ENCODE measurements at places on chromosomes 1 and 21.

GRCh38 chr1:168879896-168880734, 151.1 kb upstream of the DPT start:
- DNase-seq: no peak

DNA sequence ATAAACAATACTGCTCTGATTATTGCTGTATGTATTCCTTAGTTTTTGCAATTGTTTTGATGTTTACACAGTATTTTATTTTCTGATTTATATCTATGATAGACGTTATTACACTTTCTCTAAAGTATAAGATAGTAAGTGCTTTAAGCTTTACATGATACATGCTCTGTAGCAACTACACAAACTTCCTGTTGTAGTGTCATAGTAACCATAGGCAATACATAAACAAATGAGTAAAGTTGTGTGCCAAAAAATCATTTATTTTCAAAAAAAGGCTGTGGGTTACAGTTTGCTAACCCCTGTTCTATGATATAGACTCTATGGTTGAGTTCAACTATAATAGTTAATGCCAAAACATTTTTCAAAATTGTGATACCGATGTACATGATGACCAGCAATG, 1156.4 kb downstream of the AMY1C start:
- DNase-seq: no peak

DNA sequence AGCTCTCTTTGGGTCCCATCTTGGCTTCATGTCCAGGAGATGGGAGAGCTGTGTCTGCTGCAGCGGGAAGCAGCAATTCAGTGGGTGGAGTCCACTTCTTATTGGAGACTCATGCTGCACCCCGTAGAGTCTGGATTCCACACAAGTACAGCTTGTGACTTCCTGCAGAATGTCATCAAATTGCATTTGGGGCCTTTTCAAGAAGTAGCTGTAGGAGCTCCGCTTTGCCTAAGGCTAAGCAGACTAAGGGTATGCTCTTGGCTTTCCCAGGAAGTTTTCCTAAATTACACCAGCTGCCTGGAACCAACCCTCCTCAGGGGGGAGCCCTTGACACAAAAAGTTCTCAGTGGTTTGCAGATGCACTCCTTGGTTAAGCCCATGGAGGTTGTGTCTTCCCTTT, 5.7 kb upstream of the MOB3C start:
- DNase-seq: no peak

DNA sequence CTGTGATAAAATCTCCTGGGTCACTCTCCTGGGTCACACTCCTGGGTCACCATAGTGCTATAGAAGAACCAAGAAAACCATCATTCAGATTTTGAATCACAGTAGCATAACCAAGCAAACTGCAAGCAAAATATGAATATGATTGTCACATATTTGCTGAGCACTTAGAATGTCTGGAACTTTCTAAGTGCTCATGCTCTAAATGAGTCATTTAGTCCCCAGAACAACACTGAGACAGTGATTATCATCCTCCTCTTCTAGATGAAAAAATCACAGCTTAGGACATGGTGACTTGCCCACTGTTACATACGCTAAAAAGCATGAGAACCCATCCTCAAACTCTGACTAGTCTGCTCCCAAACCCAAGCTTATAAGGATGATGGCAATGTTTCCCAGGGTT, 39.5 kb upstream of the DDAH1 start:
- no peak for DNase-seq

- no peak for DNase-seq
These were observed 356.6 kb downstream of the HHAT start for GRCh38 chr1:210685295-210685650.

- DNase-seq: peak; percentile 79
These were observed 756 bp downstream of the PHGDH start for GRCh38 chr1:119712342-119713038.

GRCh38 chr1:86541859-86542258, 5.0 kb upstream of the CLCA4 start:
- no peak for DNase-seq

DNA sequence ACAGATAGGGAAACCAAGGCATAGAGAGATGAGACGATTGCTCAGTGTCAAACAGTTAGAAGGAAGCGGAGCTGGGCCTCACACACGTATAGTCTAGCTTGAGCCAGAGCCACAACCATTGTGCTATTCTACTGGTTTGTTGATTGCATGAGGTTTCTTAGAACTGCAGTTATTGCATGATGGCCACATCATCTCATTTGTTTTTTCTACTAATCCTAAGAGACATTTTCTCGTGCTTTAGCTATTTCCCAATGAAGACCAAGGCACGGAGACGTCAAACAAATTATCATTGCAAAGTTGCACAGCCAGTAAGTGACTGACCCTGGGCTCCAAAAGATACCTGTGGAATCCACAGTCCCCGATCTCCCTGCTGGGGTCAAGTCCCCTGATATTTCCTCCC, 25.1 kb upstream of the ZNF362 start:
- DNase-seq: no peak

DNA sequence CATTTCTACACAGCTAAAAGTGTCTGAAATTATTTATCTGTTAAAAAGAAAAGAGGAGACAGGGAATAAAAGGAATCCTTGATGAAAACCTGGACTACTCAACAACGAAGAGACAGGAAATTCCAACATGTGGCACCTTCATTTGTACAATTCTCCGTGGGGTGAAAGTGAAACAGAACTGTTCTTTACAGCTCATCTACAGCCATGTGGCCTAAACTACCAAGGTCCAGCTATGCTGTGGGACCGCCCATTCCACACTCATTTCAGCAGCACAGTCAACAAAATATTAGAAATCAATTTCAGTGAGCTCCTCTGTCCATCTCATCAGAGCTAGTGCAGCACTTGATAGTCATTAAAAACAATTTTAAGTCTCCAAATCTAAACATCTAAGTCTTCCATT, 44.0 kb downstream of the UBR4 start:
- no peak for DNase-seq

DNA sequence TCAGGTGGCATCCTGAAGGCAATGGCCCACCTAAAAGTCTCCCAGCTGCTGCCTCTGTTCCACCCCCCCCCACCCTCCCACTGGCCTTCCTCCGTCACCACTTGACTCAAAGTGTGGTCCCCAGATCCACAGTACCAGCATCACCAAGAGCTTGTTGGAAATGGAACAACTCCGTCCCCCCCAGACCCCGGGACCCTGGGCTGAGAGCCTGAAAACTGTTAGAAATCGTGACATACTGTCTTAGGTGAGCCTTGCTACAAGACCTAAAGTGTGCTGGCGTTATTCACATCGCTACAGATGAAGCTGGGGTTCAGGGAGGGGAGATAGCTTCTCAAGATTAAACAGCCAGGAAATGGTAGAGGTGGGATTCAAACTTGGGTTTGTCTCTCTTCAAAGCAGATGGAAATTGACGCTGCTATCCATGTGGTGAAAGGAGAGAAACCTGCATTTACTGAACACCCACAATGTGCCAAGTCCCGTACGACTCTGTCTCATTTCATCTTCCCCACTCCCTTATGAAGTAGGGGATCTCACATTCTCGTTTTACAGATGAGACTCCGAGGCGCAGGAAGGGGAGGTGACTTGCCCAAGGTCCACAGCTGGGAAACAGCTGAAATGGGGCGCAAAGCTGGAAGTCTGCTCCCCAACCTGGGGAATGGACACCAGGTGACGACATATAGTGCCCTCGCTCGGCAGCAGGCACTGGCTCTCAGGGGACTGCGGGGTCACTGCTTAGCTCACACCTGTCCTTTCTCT, 52.8 kb upstream of the IFFO2 start:
- no peak for DNase-seq

DNA sequence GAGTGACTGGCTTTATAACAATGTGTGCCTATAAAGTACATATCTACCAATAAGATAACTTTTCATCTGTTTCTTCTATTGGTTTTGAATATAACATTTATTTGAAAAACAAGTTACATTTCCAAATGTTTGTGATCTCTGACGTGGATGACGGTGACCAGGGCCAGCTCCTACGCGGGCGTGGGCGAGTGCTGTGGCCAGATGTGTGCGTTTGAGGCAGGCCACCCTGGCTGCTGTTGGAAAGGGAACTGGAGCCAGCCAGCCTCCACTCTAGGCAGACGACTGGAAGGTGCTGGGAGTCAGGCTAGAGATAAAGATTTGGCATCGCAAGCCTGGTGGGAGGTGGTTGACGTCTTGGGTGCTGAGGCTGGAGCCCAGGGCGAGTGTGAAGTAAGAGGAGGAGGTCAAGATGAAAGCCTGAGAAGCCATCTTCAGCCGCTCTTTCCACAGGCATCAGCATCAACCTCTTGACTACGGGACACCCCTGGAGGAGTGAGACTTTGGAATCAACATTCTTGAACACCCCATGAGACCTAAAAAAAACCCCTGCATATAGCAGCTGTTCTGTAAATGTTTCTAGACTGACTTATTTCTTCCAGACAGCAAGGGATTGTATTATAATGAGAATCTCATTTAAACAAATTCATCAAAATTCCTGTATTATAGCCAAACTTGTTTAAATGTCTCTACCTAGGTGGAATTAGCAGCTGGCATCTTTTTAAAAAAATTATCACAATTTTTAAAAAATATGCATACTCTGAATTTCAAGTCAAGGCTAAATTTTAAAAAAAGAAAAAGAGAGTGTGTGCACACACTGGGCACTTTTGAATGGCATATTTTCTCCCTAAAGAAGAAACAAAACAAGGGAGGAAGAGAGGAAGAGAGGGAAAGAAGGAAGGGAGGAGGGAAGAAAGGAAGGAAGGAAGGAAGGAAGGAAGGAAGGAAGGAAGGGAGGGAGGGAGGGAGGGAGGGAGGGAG, 112.5 kb upstream of the SLC44A3 start:
- DNase-seq: no peak

DNA sequence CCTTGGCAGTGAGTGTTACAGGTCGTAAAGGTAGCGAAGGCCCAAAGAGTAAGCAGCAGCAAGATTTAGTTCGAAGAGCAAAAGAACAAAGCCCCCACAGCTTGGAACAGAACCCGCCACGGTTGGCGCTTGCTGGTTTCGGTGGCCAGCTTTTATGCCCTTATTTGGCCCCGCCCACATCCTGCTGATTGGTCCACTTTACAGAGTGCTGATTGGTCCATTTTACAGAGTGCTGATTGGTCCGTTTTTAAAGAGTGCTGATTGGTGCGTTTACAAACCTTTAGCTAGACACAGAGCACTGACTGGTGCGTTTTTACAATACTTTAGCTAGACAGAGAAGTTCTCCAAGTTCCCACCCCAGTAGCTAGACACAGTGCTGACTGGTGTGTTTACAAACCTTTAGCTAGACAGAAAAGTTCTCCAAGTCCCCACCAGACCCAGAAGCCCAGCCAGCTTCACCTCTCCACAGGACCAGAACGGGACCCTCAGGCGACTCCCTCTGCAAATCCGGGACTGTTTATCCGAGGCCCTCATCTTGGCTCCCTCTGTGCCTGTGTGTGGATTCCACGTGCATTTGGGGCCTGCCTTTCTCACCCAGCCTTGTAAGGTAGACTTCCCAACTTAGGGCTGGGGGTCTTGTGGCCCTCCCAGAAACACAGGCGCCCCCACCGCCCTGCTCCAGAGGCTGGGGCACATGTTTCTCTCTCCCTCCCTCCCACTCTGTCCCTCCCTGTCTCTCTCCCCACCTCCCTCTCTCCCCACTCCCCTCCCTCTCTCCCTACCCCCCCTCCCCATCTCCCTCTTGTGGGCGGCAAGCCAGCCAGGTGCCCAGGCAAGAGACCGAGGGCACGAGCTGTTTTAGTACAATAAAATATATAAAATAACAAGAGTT, 12.6 kb downstream of the FTCD start:
- no peak for DNase-seq

GRCh38 chr1:192702212-192702902, 66.4 kb downstream of the RGS13 start:
- DNase-seq: no peak

DNA sequence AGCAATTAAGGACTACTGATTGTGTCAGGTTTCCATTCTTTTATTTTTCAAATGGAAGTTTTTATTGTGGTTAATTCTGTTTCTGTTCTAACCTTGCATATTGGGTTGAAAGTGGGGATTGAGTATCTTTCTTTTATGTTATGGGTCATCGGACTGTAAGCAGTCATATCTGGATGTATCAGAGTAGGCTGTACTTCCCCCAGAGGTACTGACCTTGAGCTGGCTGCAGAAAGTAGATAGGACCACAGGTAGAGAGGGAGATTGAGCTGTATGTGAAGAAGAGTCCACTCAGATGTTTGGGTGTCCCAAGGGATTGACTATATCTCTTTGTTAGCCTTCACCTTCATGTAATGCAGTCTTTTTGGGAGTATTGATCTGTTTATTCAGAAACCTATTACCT, 20.5 kb upstream of the ALG14 start:
- no peak for DNase-seq

DNA sequence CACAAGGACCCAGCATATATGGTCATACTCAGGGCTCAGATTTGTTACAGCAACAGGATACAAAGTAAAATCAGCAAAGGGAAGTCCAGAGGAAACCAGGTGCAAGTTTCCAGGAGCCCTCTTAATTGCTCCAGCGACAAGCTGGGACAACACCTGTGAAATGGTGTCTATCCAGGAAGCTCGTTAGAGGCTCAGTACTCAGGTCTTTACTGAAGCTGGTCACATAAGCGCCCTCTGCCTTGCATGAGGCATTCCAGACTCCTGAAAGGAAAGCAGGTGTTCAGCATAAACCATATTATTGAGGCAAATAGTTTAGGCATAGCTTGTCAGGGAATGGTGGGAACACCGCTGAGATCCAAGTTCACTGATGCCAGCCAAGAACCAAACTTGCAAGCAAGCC, 231.0 kb downstream of the SLC35F3 start:
- no peak for DNase-seq

Data from NCI-H1048 (cell line).